ENCODE measurements at places on chromosomes 16 and 17.

DNA sequence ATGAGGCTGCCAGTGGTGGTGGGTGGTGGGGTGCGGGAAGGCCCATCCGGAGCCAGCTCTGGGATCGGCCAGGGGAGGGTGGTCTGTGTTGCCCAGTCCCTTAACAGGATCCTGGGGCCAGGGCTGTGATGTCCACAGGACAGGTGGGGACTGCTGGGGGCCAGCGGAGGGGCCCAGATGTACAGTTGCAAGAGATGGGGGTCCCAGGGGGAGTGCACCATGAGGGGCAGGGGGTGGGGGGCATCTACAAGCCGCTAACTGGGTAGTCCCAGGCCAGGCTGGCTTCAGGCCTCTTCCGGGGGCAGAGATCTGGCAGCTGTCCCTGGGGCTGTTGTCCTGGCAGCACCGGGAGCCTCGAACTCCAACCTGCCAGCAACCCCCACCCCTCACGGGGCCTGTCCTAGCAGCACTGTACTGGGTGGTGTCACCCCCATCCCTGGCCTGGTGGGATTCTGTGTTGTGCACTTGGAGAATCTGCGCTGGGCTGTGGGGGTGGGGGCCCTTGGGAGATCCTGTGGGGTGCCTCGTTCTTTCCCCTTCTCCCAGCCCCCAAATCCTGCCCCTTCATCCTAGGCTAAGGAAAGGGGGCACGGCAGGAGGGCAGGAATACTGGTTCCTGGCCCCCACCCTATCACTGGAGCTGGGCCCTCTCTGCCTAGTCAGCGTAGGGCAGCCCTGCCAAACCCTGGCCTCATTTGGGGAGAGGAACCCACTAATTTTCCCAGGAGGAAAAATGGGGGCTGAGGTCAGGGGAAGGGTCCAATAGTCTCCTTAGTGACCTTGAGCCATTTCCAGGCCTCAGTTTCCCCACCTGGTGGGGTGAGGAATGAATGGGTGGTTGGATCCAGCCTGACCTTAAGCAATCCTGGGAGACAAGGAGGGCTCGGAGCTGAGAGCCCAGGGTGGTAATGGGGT, 1.4 kb downstream of the MTSS2 start:
- DNase-seq, result no peak

- DNase-seq, result no peak
Measured at GRCh38 chr17:6713130-6713917, at the start of gene SLC13A5. TSS of gene SLC13A5 (minus strand) at chr17:6713369. CDS start at chr17:6713333, 36 bp downstream.

- no peak for DNase-seq
Measured at GRCh38 chr17:67035131-67036083, 8.9 kb upstream of the CACNG1 start.

DNA sequence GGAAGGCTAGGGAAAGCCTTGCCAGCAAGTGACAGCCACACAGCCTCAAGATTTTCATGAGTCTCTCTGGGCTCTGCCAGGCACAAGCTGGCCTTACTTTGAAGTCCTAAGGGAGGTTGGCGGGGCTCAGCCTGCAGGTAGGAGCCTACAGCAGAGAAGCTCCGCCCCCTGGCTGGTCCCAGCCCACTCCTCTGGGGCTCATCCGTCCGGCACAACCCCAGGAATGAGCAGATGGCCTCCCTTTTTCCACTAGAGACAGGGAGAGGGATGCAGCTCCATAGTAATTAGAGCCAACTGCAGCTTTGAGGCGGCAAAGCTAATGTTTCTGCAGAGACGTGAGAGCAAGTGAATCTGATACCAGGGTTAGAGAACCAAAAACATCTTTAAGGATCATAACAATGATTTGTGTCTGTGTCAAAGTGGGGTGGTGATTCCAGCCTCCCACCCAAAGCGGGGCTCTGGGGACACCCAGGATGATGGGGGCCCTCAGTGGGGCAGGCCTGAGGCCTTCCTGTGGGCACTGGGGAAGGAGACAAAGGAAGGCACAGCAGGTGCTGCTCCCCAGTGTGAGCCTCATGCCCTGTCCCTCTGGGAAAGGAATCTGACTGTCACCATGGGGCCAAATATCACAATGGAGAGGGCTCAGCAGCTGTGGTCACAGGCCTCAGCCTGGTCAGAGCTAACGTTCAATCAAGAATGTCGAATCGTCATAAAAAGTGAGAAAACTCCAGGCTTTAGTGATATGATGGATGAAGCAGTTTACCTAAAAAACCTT, 61.5 kb downstream of the RBFOX3 start:
- no peak for DNase-seq

GRCh38 chr17:15169676-15170075, 95.5 kb downstream of the PMP22 start:
- DNase-seq, result peak; percentile 34

GRCh38 chr17:79011451-79012147, 2.0 kb upstream of the CANT1 start:
- peak; percentile 97 for DNase-seq

- DNase-seq, result no peak
Measured at GRCh38 chr17:40538019-40538935, 27.0 kb downstream of the CCR7 start.

GRCh38 chr17:27247071-27247957, 46.6 kb upstream of the WSB1 start:
- peak; percentile 98 for DNase-seq

GRCh38 chr17:18947866-18948265, 4.1 kb upstream of the SLC5A10 start:
- no peak for DNase-seq

DNA sequence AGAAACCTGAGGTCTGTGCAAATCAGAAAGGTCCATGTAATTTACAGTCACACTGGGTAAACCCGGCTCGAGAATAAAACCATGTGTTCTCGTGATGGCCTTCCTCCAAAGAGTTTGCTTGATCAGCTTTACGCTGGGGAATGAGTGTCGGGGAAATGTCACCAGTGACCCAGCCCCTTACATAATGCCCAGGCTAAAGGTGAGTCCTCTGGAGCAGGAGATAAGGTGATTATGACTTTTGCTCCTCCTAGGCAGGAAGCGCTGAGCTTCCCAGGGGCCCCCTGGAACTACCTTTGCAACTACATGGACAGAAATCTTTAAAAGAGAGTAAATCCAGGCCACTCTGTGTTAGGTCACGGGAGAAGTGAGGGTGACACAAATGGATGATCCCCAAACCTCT, 15.7 kb downstream of the SLC6A4 start:
- no peak for DNase-seq

DNA sequence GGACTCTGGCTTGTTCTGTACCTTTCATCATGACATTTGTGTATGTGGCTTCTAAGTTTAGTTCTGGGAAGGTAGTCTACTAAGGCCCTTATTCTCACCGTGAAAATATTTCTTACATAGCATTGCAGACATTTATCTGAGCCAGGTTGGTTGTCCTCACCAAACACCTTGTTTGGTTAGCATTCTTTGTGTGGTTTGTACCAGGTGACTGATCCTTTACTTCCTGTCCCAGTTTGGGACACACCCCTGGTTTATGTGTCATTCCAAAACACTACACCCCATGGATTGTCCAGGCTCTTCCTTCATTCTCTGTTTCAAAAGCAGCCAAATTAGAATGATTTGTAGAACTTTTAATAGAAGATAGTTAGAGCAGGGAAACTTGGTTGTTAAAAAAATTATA, 23.2 kb upstream of the DUSP14 start:
- peak; percentile 73 for DNase-seq

- no peak for DNase-seq
Measured at GRCh38 chr17:49603238-49603637, 27.6 kb downstream of the NXPH3 start.

DNA sequence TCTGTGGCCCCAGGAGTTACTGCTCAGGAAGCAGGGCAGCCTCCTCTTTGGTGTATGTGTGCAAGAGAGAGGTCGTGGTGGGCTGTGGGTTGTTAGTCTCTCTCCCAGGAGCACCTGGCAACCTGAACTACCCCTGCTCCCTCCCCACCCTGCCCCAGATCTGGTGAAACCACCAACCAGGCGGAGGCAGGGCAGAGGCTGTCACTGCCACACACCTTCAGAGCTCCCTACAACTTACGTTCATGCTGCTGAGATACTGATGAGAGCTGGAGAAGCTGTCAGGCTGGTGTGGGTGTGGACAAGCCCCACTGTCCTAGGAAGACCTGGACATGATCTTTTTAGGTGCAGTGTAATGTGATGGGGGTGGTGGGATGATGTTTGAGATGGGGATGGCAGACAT, 24.3 kb downstream of the GOSR2 start:
- no peak for DNase-seq

GRCh38 chr16:83762141-83762991, 45.4 kb upstream of the HSBP1 start:
- no peak for DNase-seq

GRCh38 chr17:82923366-82924113, 83.7 kb upstream of the ZNF750 start:
- no peak for DNase-seq

DNA sequence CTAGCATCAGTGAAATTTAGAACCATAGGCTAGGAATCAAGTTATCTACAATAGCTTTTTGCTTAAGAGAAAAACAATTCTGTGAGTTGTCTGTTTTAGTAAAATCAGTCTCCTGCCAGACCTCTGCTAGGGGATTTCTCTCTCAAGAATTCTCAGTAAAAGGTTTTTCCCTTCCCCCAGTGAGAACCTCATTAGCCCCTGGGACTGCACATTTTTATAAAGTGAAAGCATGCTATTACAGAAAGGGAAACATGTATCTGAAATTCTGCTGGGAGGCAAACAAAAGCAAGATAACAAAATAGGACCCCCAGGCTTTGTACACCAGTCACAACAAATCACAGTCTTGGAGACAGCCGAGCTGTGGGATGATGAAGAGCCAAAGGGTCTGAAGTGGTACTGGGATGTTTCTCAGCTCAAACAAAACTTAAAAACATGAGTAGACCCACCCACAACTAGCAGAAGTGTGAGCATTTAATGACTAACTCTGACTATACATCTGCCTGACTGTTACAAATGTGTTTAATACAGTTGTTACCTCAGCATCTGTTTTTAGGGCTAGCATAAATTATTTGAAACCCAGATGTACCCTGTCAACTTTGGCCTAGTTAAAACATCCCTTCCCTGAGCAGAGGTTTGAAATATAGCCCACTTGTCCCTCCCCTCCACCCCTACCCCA, 20.0 kb upstream of the GLG1 start:
- DNase-seq, result no peak

GRCh38 chr17:67244431-67245072, 444 bp downstream of the HELZ start:
- DNase-seq, result no peak

- no peak for DNase-seq
Measured at GRCh38 chr17:69581061-69581961, 166.8 kb downstream of the MAP2K6 start.

DNA sequence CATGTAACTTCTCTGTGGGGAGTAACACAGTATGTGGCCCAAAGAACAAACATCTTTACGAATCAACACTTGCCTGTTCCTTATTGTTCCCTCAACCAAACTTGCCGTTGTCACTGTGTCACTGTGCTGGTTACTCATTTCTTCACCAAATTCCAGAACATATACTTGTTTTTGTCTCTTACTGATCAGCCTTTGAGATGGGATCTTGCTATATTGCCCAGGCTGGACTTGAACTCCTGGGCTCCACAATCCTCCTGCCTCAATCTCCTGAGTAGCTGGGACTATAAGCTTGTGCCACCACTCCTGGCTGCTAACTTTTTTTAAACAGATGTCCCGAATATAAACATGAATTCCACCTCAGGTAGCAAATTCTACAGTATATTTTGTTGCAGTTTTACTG, 115.1 kb downstream of the PARN start:
- DNase-seq, result no peak

DNA sequence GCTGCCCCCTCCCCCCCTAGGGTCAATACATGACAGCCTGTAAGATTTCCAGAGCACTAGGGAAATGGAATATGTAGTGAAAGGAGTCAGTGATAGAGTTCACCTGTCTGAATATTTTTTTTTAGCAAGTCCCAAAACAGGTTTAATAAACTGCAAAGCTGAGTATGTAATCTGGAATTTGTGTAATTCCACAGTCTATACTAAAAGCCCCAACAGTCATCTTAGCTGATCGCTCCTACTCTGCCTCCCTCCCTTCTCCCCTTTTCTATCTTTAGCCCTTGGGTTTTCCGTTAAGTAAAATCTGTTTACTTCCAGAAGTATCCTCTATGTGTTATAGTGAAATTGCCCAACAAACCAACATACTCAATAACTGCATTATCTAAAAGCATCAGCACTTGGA, 3.5 kb downstream of the CDH13 start:
- peak; percentile 55 for DNase-seq

GRCh38 chr17:59783221-59784047, 76.0 kb downstream of the VMP1 start:
- DNase-seq, result peak; percentile 74

DNA sequence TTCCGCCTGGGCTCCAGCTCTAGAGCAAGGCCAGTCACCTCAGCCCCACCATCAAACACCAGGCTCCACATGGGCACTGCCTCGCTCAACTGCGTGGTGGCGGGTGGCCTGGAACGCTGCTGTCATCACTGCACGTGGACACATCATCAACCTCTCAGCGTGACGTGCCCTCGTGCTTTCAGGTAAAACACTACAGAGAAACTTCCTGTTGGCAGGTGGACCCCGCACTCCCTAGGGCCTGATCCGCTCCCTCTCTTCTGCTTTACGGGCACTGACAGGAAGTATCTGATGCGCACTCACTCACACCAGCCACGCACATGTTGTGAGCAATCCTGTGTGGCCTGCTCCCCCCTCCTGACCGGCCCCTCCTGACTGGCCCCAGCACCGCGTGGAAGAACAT, 87.4 kb downstream of the ANKRD11 start:
- no peak for DNase-seq

GRCh38 chr16:27703545-27703944, 153.6 kb downstream of the KATNIP start:
- DNase-seq, result no peak

DNA sequence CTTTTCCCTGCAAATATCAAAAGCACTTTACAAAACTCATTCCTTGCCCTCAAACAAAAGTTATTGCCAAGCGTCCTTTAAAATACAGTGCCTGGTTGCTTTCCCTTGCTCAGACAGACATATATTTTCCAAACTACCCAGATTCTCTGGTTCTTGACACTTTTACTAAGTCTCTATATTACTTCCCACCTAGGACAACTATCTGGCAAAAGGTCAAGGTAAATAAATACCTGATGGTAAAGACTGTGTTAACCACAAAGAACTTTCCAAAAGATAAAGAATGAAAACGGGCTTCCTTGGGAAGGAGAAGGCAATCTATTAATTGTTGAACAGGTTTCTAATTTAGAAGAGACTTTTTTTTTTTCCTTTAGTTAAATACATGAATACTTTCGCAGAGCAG, 1.9 kb downstream of the HS3ST3A1 start:
- DNase-seq, result peak; percentile 38

- no peak for DNase-seq
Measured at GRCh38 chr16:943971-944370, 26.8 kb downstream of the LMF1 start.

GRCh38 chr17:40264458-40265185, 23.1 kb upstream of the CDC6 start:
- no peak for DNase-seq

DNA sequence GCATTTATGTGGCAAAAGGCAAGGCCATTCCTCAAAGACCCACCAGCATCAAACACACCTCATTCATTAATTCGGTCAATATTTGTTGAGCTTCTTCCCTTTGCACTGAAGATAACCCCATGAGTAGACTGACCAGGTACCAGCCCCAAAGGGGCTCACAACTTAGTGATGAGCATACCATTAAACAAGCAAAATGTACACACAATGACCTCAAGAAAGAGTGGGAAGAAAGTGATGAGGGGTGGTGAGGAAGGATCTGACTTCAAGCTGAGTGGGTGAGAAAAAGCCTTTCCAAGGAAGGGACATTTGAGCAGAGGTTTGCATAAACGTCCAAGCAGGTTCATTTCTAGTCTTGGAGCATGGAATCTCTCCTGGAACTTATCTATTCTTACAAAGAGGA, 562.5 kb downstream of the TOX3 start:
- no peak for DNase-seq

GRCh38 chr17:37801171-37801570, 56.3 kb upstream of the HNF1B start:
- DNase-seq, result no peak
